Suprapubic skin (tissue), 4 donors: ENCODE measurements at places on chromosomes 2 and 18.
A peak's percentile ranks its signal among the peaks of the same experiment; 100 is the strongest.

- H3K27ac ChIP-seq: no peak overlapping the region
- no peak for DNase-seq
- H3K27me3 ChIP-seq: no peaks in the 10 kb centered on the region
- no peak overlapping the region for H3K4me3 ChIP-seq
- H3K4me1 ChIP-seq: no peaks in the 10 kb centered on the region
Measured at GRCh38 chr2:136254681-136255080, 136.7 kb upstream of the CXCR4 start.

- H3K4me3 ChIP-seq: no peak overlapping the region
- H3K27ac ChIP-seq: no peak overlapping the region
- H3K4me1 ChIP-seq: peaks cover 6% of the 10 kb centered on the region
- no peak for DNase-seq
- H3K36me3 ChIP-seq: no peaks in the 10 kb centered on the region
Measured at GRCh38 chr18:58263055-58263957, 219.3 kb downstream of the NEDD4L start.

DNA sequence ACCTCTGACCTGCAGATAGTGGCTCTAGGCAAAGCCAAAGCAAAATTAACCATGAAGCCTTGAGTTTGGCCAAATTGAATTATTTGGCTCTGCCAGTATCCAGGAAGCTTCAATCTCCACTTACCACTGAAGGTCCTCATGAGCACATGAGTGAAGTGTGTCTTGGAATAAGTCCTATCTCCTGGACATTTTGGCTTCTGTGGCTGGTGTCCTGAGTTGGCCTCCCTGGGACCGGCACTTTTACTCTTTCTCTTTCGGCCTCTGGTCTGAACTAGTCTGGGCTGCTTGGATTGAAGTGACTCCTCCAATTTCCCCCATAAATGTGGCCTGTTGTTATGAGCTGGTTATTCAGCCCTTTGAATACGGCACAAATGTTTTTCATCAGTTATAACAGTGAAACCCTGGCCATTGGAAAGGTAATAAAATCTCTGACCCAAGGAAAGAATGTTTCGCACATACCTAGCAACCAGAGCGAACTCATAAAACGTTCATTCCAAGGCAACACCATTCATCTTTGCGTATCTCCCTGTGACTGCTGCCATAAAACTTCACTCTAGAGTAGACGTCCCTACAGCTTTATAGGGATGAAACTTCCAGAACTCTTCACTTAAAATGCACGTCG is 216.4 kb downstream of the LPIN1 start:
- H3K4me3 ChIP-seq: no peak overlapping the region
- no peaks in the 10 kb centered on the region for H3K36me3 ChIP-seq
- peaks cover 4% of the 10 kb centered on the region for H3K4me1 ChIP-seq
- DNase-seq: no peak
- H3K27me3 ChIP-seq: no peaks in the 10 kb centered on the region
- no peak overlapping the region for H3K27ac ChIP-seq

DNA sequence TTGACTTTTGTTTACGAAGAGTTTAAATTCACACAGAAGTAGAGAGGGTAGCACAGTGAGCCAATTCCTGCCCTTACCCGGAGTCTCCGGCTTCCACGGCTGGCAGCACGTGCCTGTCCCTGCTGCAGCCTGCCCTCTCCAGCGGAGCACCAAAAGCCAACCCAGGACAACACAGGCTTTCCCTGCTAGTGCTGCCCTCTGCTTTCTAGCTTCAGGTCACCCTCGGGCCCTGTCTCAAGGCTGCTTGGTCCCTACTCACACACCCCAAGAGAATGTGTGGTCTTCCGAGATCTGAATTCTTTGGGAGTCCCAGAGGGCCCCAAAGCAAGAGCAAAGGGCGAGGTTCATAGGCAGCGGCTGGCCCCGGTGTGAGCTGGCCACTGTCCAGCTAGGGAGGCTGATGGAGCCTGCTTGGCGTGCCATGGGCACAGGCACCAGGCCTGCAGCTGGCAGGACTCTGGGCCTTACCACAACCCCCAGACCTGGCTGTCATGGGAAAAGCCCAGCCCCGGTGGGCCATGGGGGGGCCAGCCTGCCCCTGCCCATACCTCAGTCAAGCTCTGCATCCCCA is 7.0 kb upstream of the HS6ST1 start:
- no peaks in the 10 kb centered on the region for H3K36me3 ChIP-seq

- no peak for DNase-seq
- no peaks in the 10 kb centered on the region for H3K27me3 ChIP-seq
- no peak overlapping the region for H3K27ac ChIP-seq
Measured at GRCh38 chr18:11505993-11506392, 103.4 kb upstream of the SLC35G4 start.

- H3K4me3 ChIP-seq: peak within 1 kb of the TSS; percentile 65
- H3K27ac ChIP-seq: peak within 1 kb of the TSS; percentile 96
- no peaks in the 10 kb centered on the region for H3K36me3 ChIP-seq
- peaks cover 95% of the 10 kb centered on the region for H3K27me3 ChIP-seq
- DNase-seq: peak; percentile 77
- peaks cover 42% of the 10 kb centered on the region for H3K4me1 ChIP-seq
Measured at GRCh38 chr2:176128982-176129796, at the start of gene HOXD8. Gene HOXD8 (plus strand): TSS chr2:176129705. CDS start chr2:176130367, 662 bp downstream.

DNA sequence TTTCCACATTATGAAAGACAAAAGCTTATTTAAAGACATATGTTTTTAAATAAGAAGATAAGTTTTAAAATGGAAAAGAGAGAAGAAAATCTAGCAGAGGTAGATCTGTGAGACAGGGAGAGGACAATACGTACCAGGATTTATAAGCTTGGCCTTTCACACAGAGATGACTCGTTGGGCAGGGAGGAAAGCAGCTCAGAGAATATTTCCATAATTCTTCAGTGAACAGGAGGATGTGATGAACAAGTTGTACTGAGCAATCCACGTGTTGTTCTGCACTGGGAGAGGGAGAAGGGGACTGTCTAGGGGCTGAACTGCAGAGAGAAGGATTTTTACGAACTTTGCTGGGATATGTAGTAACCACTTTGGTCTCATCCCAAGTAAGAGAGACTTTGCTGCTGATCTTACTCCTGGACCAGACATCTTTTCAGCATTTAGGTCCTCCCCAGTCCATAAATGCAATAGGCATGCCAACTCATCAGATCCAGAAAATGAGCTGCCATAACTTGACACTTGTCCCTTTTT is 162.5 kb upstream of the SETBP1 start:
- no peak overlapping the region for H3K27ac ChIP-seq
- DNase-seq: no peak
- H3K4me3 ChIP-seq: no peak overlapping the region

DNA sequence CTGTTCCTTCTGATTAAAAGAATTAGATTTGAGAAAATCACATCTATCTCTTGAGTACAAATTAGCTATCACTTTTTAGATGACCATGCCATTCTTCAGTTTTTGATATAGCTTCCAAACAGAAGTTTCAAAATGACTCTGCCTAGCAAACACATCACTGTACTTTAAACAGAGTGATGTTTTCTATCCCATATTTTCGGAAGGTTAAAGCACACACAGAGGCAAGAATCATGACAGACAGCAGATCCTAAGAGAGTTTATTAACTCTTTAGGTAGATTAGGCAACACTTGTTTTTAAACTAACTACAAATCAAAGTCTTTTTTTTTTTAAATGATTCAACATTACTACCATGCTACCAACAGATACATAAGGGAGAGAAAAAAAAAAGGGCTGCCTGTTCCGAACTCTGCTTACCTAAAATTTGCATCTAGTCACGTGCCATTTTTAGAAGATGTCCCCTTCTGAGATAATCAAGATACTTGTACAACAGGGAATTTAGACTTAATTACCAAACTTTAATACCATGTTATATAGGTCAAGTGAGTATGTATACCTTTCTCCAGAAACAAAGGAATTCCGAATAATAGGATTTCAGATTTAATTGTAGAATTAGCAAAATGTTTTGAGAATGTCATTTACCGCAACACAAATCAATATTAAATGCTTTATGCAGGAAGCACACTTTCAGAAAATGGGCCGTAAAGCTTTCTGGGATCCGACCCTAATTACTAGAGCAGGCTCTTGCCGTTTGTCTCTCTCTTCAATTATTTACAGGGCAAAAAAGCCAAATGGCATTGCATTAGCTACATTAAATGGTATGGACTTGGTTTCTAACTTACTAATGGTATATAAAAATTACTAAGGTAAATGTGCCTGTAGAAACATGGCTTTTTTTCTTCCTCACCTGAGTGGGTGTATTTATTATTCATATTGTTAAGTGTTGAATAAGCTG is 2.6 kb downstream of the RBMS1 start:
- no peak for DNase-seq
- H3K27me3 ChIP-seq: no peaks in the 10 kb centered on the region
- H3K4me3 ChIP-seq: peak overlapping the region; percentile 97
- H3K27ac ChIP-seq: peak overlapping the region; percentile 99
- peaks cover 33% of the 10 kb centered on the region for H3K4me1 ChIP-seq
- no peaks in the 10 kb centered on the region for H3K36me3 ChIP-seq

GRCh38 chr2:127124426-127124825 is 17.5 kb upstream of the BIN1 start:
- H3K36me3 ChIP-seq: no peaks in the 10 kb centered on the region
- no peaks in the 10 kb centered on the region for H3K27me3 ChIP-seq
- no peak overlapping the region for H3K27ac ChIP-seq
- DNase-seq: no peak
- H3K4me3 ChIP-seq: no peak overlapping the region
- H3K4me1 ChIP-seq: peaks cover 12% of the 10 kb centered on the region

DNA sequence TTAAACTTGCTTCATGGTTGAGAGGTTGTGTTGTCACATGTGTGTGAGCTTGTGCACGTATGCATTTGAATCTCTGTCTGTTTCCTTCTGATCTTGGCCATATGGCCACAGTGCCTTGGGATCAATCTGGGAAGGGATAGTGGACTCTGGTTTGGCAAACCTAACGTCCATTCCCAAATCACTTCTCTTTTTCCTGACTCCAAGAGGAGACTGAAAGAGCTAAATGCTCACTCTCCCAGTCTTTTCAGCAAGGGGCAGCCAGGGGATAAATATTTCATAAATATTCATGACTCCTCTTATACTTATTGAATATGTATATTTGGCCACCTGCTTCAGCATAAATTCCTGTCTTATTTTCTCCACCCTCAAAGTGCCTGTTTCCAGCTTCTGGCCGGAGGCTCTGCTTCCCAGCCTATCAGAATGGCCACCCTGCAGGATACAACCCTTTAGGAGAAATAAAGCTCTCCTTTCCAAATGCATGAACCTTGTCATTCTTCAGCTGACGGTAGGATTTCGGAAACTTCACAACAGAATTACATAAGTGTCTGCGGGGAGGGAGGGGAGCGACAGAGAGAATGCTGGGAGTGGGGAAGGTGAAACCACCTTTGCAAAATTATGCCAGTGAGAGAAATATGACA is 112.2 kb upstream of the COPS8 start:
- H3K36me3 ChIP-seq: no peaks in the 10 kb centered on the region
- H3K27me3 ChIP-seq: peaks cover 10% of the 10 kb centered on the region
- no peak for DNase-seq
- H3K4me1 ChIP-seq: peaks cover 17% of the 10 kb centered on the region

DNA sequence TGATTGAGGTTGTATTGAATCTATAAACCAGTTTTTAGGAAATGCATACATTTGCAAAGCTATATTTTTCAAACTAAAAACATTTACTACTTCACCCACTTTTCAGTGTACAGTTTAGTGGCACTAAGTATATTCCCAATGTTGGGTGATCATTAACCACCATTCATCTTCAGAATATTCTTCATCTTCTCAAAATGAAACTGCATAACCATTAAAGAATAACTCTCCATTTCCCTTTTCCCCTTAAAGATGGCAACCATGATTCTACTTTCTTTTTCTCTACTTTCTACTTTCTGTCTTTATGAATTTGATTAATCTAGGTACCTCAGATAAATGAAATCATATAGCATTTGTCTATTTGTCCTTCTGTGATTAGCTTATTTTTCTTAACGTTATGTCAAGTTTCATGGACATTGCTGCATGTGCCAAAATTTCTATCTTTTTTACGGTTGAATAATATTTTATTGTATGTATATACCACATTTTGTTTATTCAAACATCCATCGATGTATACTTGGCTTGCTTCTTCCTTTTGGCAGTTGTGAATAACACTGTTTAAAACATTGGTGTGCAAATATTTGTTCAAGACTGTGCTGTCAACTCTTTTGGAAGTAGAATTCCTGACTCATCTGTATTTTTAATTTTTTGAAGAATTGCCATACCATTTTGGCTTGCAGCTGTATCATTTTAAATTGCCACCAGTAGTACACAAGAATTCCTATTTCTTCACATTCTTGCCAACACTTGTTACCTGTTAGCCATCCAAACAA is 104.9 kb downstream of the RPRM start:
- H3K36me3 ChIP-seq: no peaks in the 10 kb centered on the region
- no peak overlapping the region for H3K4me3 ChIP-seq
- no peak for DNase-seq
- H3K4me1 ChIP-seq: no peaks in the 10 kb centered on the region
- no peaks in the 10 kb centered on the region for H3K27me3 ChIP-seq
- no peak overlapping the region for H3K27ac ChIP-seq

DNA sequence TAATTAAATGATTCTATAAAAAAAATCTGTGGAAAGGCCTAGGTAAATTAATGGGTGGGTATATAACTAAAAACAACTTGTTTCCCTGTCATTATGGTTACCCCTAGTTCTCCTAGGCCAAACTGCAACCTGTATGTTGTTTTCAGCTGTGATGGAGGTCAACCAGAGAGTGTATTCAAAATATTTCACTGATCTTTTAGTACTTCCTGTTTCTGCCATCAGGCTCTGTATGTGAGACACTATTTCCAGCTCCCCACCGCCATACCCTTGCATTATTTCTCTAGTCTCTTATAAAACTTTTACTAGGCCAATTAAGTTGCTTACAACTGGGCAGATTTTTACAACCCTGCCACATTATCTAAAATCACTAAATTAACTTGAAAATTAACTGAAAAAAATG is 21.0 kb upstream of the CDKL4 start:
- H3K27ac ChIP-seq: no peak overlapping the region
- H3K4me3 ChIP-seq: no peak overlapping the region
- H3K27me3 ChIP-seq: no peaks in the 10 kb centered on the region
- no peak for DNase-seq
- no peaks in the 10 kb centered on the region for H3K4me1 ChIP-seq

DNA sequence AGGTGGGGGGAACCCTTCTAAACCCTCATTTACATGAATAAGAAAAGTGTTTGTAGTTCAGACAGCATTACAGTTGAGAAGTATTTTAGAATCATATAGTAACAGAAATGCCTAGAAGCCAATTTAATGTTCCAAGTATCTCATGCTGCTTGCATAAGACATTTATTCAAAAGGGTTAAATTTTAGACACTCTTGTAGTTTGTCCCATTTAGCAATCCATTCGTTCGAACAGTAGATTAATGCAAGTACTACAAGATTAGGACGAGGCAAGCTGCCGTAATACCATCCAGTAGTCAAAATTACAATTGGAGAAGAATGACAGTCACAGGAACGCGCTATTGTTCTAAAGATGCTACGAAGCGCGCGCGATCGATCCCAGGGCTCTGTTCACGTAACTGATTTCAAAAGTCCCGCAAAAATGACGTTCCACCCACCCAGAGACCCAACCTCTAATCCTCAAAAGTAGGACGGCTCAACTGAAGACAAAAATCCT is 1.2 kb downstream of the TMEM237 start:
- DNase-seq: no peak
- no peaks in the 10 kb centered on the region for H3K27me3 ChIP-seq
- peak overlapping the region; percentile 97 for H3K27ac ChIP-seq
- peaks cover 18% of the 10 kb centered on the region for H3K36me3 ChIP-seq
